Stimulated activated CD8-positive, alpha-beta memory T cell treated with anti-CD3 and anti-CD28 coated beads, Interleukin-7, amount 100 ng/mL, for 4 hours (primary cell): ENCODE measurements at places on chromosomes 4 and X.

DNA sequence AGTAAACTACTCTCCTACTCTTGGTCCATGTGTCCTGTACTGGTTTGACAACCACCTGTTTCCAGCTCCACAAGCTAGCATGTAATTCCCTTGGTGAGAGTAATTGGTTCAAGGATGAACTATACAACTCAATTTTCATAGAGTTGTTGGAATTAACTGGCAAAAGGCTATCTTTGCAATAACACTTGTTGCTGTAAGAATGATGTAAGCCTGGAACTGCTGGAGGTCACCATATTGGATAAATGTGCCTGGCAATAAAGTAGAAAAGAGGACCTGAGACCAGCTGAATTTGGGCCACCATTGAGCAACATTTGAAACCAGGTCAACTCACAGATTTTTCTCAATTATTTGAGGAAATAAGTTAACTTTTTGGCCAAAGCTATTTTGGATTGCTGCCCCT lies 175.5 kb downstream of the CAMK2D start:
- no peak for DNase-seq

DNA sequence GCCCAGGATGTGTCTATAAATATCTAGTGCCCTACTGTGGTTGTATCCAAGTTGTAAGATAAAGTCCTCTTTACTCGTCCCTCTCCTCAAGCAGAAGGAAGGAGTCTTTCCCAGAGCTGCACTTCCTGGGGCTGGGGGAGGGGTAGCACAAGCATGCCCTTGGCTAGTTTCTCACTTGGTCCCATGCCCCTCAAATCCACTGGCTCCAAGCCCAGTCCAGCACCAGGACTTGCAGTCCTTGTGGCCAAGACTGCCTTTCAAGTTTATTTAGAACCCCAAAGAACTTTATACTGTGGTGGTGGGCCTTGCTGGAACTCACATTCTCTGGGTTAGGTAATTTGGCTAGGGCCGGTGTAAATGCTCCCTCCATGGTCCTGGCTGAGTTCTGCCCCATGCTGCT lies 43.2 kb upstream of the SLC10A4 start:
- no peak for DNase-seq

DNA sequence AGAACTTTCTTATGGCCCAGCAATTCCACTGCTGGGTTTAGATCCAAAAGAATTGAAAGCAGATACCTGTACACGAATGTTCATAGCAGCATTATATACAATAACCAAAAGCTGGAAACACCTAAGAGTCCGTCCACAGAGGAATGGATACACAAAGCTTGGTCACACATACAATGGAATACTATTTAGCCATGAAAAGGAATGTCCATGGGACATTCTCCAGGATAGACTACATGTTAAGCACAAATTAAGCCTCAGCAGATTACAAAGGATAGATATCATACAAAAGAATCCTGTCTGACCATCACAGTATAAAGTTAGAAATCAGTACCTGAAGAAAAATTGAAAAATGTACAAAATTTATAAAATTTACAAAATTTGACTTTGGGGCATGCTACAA lies 12.7 kb upstream of the MAEA start:
- DNase-seq = no peak

- no peak for DNase-seq
Measured at GRCh38 chr4:12703036-12703435, 781.1 kb downstream of the RAB28 start.

- no peak for DNase-seq
Measured at GRCh38 chr4:83932750-83933391, 397.0 kb downstream of the GPAT3 start.

DNA sequence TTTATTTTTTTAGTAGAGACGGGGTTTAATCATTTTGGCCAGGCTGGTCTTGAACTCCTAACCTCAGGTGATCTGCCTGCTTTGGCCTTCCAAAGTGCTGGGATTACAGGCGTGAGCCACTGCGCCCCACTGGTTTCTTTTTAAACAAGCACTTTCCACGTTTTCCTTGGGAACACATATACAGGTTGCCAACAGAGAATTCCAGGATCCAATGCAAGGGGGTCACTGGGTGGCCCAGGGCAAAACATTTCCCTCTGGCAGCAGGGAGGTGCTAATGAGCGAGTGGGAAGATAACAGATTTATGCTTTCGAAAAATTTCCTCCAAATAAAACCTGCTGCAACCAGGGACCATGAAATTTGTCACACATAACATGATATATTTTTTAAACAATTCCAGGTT lies 41.1 kb downstream of the ADRA2C start:
- DNase-seq = no peak
